ENCODE measurements at places on chromosomes 12 and 14.

GRCh38 chr12:19963972-19964371 lies 404.4 kb upstream of the PDE3A start:
- no peak for DNase-seq

DNA sequence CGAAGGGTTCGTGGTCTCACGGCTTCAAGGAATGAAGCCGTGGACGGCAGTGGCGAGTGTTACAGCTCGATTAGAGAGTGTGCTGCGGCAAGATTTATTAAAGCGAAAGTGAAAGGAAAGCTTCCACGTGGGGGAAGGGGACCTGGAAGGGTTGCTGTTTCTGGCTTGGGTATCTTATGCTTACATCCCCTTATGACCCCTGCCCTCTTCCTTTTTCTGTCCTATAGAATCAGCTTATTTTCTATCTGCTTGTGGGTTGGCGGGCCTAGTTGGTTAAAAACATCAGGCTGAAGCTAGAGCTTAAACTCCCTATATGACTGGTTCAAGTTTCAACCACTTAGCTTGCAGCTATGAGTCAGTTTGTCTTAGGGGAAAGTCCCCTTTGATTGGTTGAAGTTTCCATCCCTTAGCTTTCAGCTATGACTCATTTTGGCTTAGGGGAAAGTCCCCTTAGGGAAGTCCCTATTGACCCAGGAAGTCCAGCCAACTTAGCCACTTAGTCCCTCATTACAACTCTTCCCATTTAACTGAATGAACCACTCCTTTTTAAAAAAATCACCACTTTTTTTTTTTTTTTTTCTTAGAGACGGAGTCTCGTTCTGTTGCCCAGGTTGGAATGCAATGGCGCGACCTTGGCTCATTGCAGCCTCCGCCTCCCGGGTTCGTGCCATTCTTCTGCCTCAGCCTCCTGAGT lies 1494.7 kb upstream of the TMEM132C start:
- no peak for DNase-seq

DNA sequence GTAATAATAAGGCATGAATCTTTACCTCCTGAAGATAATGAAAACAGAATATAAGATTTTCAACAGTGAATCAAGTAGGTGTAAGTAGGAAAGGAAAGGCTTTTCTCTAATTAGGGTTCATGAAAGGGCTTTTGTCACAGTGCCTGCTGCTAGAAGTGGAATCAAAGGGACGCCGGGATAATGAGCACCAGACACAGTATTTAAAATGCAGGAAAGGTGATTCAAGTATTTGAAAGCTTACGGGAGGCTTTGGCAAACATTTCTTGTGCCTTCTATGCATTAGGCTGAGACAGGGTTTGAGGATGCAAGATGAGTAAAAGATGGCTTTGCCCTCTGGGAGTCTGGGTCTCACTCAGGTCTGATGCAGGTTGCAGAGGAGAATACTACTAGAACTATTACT lies 70.5 kb upstream of the ANO4 start:
- DNase-seq: no peak

- DNase-seq: peak; percentile 63
Measured at GRCh38 chr12:3200032-3200617, 122.9 kb downstream of the TSPAN9 start.

DNA sequence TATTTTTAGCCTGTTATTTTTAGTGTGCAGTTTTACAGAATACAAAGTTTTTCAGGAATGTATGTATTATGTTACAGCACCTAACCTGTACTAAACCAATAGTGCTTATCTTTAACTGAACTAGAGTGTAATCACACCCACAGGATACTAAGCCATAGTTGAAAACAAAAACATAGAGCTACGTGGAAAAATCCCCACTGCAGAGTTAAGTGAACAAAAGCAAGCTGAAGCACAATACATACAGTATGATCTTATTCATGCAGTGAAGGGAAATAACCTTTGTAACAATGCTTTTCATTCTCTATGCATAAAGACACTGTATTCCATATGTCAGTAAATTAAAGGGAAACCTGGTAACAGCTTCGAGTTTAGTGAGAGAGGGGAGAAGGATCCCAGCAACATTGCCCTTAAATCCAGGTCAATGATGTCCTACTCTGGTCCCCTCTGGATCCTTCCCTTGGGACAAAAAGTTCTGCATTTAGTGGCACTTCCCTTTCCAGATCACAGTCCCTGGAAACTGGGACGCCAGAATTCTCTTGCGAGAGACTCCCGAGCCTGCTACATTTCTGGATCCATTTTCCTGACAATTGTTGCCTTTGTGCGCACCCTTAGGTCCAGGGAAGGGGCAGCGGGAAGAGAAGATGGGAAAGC lies 121.3 kb upstream of the CCND2 start:
- no peak for DNase-seq

DNA sequence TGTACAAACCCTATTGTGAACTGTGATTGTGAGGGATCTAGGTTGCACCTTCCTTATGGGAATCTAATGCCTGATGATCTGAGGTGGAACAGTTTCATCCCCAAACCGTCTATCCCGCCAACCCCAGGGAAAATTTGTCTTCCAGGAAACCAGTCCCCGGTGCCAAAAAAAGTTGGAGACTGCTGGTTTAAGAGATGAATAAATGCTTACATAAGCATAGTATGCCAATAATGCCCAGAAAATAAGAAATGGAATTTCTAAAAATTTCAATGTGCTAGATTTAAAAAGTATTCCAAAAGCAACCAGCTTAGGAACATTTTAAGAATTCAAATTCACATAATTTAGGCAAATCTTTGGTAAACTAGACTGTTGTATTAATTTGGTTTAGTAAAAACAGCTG lies 5.4 kb upstream of the RNU6-8 start:
- no peak for DNase-seq

DNA sequence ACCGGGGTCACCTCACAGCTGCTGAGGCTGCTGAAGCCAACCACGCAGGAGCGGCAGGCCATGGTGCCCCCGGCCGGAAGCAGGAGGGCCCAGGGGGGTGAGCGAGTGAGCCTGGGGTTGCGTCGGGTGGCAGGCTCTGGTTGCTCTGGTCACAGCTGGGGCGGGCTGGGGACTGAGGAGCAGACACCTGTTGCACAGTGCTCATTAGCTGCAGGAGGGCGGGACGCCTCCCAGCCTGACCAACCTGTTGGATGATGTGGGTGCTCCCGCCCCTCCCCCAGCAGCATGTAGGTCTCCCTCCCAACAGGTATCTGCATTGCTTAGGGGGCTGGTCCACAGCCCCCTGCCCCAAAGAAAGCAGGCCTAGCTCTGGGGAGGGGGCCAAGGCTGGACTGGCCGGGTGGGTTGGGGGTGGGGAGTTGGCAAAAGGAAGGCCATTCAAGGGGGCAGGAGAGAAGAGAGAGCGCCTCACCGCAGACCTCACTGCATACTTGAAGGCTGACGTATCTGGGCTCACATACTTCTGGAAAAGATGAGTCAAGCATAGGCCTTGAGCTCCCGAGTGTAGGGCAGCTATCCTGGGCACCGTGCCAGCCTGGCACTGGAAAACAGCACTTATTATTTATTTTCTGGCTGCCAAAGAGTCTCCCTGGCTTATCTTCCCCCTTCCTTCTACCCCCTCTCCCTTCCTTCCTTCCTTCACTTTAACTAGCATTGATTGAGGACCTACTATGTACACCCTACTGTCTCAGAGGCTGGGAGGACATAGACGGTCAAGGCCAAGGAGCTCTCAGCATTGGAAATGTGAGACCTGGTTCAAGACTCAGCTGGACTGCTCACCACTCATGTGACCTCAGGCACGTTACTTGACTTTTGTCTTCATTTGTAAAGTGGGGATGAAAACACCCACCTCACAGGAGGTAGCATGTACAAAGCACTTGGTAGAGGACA lies at the start of gene KRT80:
TSS of gene KRT80 (minus strand) at position 174 of the 951 bp plus-strand sequence. CDS start at position 62, 112 bp downstream.
- no peak for DNase-seq

DNA sequence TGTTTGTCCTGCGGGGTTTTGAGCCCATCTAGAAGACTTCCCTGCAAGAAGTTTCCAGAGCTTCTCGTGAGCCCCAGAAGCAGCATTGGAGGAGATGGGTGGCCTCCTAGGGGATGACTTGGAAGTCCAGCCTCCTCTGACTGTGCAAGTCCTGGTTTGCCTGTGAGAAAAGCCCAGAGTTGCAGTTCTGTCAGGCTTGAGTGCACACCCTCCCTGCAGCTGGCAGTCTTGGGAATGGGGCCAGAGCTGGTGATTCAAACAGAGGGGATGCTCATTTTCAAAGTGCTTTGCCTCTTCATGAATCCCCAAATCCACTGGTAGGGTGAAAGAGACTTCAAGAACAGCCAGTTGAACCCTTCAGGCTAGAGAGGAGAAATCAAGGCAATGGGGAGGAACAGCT lies 3.9 kb upstream of the PPP1R1A start:
- DNase-seq: no peak

GRCh38 chr14:89325299-89325883 lies 91.6 kb downstream of the FOXN3 start:
- DNase-seq: no peak

DNA sequence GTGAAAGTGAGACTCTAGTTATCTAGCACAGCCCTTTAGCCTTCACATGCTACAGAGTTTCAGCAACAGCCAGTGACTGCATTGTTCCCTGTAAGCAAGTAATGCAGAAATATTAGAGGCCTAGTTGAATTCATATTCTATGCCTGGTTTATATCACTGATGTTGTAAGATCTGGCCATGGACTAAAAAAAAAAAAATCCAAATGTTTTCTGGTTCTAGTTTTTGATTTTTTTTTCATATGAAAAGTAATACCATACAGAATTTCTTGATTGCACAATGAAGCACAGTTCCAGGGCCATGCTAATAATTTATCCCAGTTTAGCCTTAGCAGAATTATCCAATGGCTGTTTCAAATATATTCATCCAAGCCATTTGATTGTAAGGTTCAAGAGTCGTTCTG lies 341.5 kb upstream of the DDHD1 start:
- DNase-seq: no peak

DNA sequence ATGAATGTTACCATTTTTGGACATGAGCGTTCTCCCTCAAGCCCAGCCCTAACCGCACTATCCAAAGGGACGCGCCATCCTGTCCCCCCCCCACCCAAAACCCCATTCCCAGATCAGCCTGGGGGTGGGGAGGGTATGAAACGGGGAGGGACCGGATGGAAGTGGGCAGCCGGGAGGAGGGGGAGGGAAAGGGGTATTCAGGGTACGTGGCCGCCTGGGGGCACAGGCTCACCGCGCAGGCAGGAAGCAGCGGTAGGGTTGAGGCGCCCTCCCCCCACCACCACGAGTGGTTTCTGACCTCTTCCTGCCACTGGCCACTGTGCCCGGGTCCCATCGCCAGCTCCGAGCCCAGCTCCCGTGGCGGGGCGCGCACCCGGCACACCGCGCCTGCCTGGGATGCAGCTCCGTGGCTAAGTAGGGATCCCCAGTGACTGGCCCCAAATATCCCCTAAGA lies 1.4 kb downstream of the ACTN1 start:
- no peak for DNase-seq

DNA sequence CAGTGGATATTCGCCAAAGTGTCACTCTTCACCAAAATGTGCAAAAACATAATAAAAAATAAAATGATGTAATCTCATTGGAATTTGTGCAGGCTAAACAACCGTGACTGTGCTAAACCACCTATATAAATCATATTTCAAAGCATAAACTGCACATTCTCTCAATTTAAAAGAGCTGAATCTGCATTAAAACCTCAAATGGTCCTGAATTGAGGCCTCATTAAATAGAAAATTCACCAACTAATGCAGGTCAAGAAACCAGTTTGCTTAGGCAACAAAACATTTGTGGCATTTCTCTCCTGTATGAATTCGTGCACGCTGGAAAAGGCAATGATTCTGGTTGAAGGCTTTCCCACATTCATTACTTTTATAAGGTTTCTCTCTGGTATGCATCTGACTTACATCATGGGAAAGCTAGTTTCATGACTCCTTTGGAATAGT lies 80.1 kb upstream of the IFNG-AS1 start:
- no peak for DNase-seq

DNA sequence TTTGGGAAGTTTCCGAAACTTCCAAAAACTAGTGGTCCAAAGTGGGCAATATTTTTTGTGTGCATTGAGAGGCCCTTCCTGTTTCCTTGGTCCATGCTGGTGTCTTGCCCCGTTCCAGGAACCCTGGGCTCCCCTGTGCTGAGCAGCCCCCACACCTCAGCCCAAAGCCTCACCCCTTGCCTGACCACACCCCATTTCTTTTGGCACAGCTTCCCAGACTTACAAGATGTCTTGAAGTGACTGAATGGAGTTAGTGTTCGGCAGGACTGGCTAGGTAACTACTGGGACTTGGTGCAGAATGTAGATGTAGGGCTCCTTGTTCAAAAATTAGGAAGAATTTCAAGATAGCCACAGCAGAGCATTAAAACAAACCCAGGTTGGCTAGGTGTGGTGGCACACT lies 68.6 kb downstream of the ETV6 start:
- no peak for DNase-seq

DNA sequence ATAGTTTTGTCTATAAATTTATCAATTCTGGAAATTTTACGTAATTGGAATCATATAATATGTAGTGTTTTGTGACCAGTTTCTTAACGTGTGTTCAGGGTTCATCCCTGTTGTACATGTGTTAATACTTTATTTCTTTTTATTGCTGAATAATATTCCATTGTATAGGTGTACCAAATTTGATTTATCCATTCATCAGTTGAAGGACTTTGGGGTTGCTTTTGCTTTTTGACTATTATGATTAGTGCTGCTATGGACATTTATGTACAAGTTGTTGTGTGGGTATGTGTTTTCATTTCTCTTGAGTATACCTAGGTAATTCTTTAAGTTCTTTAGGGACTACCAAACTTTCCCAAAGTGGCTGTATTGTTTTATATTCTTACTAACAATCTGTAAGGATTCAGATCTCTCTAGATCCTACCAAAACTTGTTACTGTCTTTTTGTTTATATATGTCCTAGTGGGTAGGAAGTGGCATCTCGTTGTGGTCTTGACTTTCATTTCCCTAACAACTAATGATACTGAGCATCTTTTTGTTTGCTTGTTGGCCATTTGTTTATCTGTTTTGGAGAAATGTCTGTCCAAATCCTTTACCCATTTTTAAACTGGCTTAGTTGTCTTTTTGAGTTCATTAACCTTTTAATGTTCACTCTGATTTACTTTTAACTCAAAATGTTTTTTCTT lies 14.9 kb downstream of the VRK1 start:
- DNase-seq: no peak

DNA sequence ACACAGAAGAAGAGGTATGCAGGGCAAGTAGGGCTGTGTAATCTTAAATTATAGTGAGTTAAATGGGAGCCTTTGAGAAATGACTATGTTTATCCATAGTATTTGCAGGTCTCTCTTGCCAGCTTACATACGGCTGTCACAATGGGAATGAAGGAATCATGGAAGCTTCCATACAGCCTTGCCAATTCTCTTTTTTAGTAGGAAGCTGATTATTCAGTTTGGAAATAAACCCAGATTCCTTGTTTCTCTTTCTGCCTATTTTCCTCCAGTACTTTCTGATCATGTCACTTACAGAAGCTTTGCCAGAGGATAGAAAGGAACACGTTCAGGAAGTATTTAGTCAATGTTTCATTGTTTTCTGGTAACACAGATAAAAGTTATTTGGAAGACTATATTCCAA lies 217.4 kb upstream of the DIO2 start:
- no peak for DNase-seq

DNA sequence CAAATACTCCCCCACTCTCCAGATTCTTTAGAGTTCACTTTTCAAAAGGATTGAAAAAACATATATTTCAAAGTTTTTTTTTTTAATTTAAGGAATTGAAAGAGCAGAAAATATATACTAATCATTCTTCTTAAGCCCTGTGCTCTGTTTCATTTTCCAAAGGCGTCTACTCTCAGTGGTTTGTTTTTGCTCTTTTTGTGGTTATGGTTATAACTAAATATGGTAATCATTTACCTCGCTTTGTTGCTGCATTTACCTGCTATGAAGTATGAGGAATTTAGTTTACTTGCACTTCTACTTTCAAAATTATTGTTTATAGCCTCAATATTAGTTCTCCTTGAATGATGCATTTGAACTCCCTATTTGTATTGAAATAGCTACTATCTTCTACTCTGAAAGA lies 55.9 kb upstream of the LRRK2 start:
- DNase-seq: no peak

GRCh38 chr12:47141459-47141858 lies 61.7 kb upstream of the AMIGO2 start:
- DNase-seq: peak; percentile 17

All from iPS DF 19.7 (cell line).